Endodermal cell (in vitro differentiated cells): ENCODE measurements at places on chromosomes 1 and 21. TPM values are rescaled to one million over a fixed set of nuclear protein-coding genes. Genes with fewer than 3 reads are reported as not detected.
A peak's percentile ranks its signal among the peaks of the same experiment; 100 is the strongest.

The DMBX1 gene
- 5.6 and 5.7 TPM in 2 replicates for total RNA-seq

The SETSIP gene
- total RNA-seq: not detected in 3 replicates

The DDAH1 gene
- 12.8 to 16.3 TPM (median 15.3 TPM) in 3 replicates for total RNA-seq

The TRAF3IP3 gene
- total RNA-seq: not detected in 3 replicates

The CFAP107 gene
- total RNA-seq: not detected in 3 replicates

- H3K27me3 ChIP-seq: no peaks in the 10 kb centered on the region
- peaks cover 4% of the 10 kb centered on the region for H3K4me1 ChIP-seq
- no peak overlapping the region for H3K27ac ChIP-seq
- H3K4me3 ChIP-seq: no peak overlapping the region
- DNase-seq: no peak
Observed at GRCh38 chr1:211632808-211633523, 42.5 kb downstream of the NEK2 start.

GRCh38 chr1:168386949-168387586 is 106.4 kb downstream of the TBX19 start:
- peak; percentile 87 for DNase-seq
- H3K27ac ChIP-seq: no peak overlapping the region
- H3K4me1 ChIP-seq: no peaks in the 10 kb centered on the region
- H3K36me3 ChIP-seq: no peaks in the 10 kb centered on the region

DNA sequence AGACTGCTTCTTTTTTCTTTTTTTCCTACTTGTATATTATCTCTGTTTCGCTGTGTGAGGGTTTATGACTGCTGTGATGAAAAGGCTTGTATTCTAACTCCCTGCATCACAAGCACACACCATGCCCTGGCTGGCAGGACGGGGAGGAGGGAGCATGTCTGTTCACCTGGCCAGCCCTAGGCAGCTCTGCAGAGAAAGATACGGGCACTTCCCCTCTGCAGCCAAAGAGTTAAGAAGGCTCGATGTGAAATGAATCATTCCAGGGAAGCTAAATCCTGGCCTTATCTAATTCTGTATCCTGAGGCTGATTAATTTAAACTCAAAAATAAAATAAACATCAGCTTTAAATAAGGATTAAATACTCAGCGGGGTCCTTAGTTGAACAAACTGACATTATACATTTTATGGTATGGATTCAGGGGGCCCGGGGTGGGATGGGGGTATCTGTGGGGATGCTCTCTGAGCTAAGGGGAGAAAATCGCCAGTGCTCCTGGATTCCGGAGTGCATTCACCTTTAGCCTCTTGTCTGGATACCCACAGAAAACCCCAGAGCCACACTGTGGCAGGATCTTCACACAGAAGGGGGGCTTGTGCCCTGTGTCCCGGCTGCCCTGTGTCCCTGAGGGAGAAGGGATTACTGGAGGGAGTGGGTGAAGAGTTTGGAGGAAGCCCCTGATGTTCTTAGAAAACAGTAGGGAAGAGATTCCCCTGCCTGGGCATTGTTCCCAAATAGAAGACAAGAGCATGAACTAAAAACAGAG is 321.5 kb downstream of the NPHP4 start:
- peak; percentile 28 for DNase-seq
- no peaks in the 10 kb centered on the region for H3K36me3 ChIP-seq
- no peak overlapping the region for H3K4me3 ChIP-seq
- H3K27ac ChIP-seq: no peak overlapping the region
- H3K4me1 ChIP-seq: no peaks in the 10 kb centered on the region
